Epithelial cell of alveolus of lung (primary cell): ENCODE measurements at places on chromosomes 2 and 18. TPM values are rescaled to one million over a fixed set of nuclear protein-coding genes. Genes with fewer than 3 reads are reported as not detected.

Gene FBXO41
- total RNA-seq = 2.5 and 3.0 TPM in 2 replicates

Gene EDAR
- total RNA-seq = not detected in 2 replicates

Gene UPP2
- not detected in 2 replicates for total RNA-seq

Gene COLEC11
- total RNA-seq = 2.9 and 3.5 TPM in 2 replicates

Gene HOXD3
- not detected in 2 replicates for total RNA-seq

Gene MEP1B
- total RNA-seq = not detected in 2 replicates
